ENCODE measurements at places on chromosomes 2 and 18. TPM values are rescaled to one million over a fixed set of nuclear protein-coding genes. Genes with fewer than 3 reads are reported as not detected.

Gene UGT1A8
- total RNA-seq: not detected

Gene LYG2
- not detected for total RNA-seq

Gene FIGN
- 4.7 TPM for total RNA-seq

Gene PRSS56
- total RNA-seq: not detected

Gene FRZB
- not detected for total RNA-seq

Gene RGPD5
- total RNA-seq: 14.5 TPM

Gene CROCC2
- not detected for total RNA-seq

Gene CD8B
- total RNA-seq: not detected

Gene AGXT
- not detected for total RNA-seq

Gene FEV
- not detected for total RNA-seq

Gene CCDC102B
- total RNA-seq: 8.2 TPM

Gene ERFE
- total RNA-seq: 64.1 TPM

Gene MAL
- 3.1 TPM for total RNA-seq

Gene KIAA2012
- total RNA-seq: not detected

Gene SLC30A3
- 6.5 TPM for total RNA-seq

Gene REG1B
- not detected for total RNA-seq

Gene RGPD3
- total RNA-seq: 0.05 TPM

Gene C1QL2
- not detected for total RNA-seq

Gene CD302
- total RNA-seq: 8.2 TPM

Gene COL3A1
- 54.2 TPM for total RNA-seq

Gene ERICH2
- total RNA-seq: not detected

Gene ANKRD30B
- 0.70 TPM for total RNA-seq

Gene LYG1
- 1.2 TPM for total RNA-seq

Gene NOP58
- 65.0 TPM for total RNA-seq

Gene KLHL30
- not detected for total RNA-seq

Gene CNNM3
- 6.7 TPM for total RNA-seq

Gene ZSCAN30
- total RNA-seq: 12.3 TPM

Gene OSGEPL1
- 3.7 TPM for total RNA-seq

Gene NYAP2
- total RNA-seq: not detected

Gene PPP1R1C
- total RNA-seq: 0.93 TPM

Gene OTOS
- total RNA-seq: not detected
